Psoas muscle (tissue), 8 donors: ENCODE measurements at places on chromosomes 16 and 17. TPM values are rescaled to one million over a fixed set of nuclear protein-coding genes. Genes with fewer than 3 reads are reported as not detected.

- H3K36me3 ChIP-seq: no peaks in the 10 kb centered on the region
- no peak overlapping the region for H3K27ac ChIP-seq
- H3K4me3 ChIP-seq: no peak overlapping the region
- H3K27me3 ChIP-seq: no peaks in the 10 kb centered on the region
Measured at GRCh38 chr17:49379926-49380325, 17.9 kb upstream of the ZNF652 start.

DNA sequence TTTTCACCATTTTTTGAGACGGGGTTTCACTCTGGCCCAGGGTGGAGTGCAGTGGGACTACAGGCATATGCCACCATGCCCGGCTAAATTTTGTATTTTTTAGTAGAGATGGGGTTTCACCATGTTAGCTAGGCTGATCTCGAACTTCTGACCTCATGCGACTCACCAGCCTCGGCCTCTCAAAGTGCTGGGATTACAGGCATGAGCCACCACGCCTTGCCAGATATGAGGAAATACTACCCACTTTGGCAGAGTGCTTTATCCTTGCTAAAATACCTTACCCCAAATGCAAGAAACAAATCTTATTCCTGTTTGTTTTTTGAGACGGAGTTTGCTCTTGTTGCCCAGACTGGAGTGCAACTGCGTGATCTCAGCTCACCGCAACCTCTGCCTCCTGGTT, 62.9 kb upstream of the MGAT5B start:
- no peak overlapping the region for H3K4me3 ChIP-seq
- no peaks in the 10 kb centered on the region for H3K27me3 ChIP-seq
- no peaks in the 10 kb centered on the region for H3K36me3 ChIP-seq
- H3K27ac ChIP-seq: no peak overlapping the region
- DNase-seq: no peak

DNA sequence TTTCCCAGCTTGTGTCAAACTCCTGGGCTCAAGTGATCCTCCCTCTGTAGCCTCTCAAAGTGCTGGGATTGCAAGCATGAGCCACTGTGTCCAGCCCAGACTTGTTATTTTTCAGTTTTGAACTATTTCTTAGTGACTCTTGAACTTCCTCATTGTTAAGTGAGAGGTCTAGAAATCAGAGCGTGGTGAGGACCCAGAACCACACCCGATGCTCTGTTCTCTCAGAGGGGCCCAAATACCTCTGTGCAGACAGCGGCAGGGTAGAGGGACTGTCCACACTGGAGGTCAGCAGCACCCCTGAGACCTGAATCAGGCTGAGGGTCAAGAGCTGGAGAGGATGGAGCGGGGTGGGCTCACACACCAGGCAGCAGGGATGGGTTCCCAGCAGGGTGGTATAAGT, 47.7 kb upstream of the MEAK7 start:
- no peak for DNase-seq
- H3K27ac ChIP-seq: no peak overlapping the region
- peaks cover 18% of the 10 kb centered on the region for H3K27me3 ChIP-seq
- H3K4me1 ChIP-seq: no peaks in the 10 kb centered on the region
- H3K4me3 ChIP-seq: no peak overlapping the region

DNA sequence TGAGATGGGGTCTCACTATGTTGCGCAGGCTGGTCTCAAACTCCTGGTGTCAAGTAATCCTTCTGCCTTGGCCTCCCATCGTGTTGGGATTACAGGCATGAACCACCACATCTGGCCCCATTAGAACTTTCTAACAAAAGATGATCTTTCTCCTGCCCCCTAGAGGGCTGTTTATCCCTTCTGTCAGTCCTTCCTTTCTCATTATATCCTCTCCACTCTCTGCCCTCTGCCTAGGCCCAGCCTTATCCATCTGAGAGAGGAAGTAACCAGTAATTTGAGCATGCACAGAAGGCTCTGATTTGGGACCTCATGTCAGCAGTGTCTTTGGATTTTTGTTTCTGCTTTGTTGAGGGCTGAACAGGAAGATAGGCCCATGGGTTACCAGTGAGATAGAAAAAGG, 4.4 kb upstream of the DHX40 start:
- H3K36me3 ChIP-seq: no peaks in the 10 kb centered on the region
- no peak overlapping the region for H3K4me3 ChIP-seq
- H3K27ac ChIP-seq: no peak overlapping the region
- no peak for DNase-seq
- H3K4me1 ChIP-seq: no peaks in the 10 kb centered on the region

DNA sequence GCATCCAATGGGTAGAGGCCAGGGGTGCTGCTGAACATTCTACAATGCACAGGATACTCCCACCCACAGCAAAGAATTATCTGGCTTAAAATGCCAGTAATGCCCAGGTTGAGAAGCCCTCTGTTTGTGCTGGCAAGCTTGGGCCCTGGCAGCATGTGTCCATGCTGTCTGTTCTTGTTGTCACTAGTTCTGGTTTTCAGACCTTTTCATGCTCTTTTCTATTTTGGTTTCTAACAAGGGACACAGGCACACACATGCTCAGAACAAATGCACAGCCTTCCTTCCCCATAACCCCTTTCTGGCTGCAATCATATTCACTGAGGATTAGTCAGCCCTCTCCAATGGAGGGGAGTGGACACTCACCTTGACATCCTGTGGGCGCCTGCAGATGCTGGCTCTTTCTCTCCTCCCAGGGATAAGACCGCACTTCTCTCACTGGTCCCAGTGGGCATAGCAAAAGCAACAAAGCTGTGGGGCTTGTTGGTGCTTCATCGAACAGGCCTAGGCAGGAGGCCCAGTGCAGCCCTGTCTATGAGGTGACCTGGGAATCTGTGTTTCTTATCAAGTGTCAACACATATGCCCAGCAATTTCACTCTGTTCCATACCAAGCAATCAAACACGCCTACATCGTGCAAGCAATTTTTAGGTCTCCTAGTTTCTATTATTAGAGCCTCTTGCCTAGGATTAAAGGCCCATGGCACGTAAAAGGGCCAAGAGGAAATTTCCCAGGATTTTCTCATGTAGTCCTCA, 271.1 kb upstream of the CCL2 start:
- DNase-seq: no peak
- no peaks in the 10 kb centered on the region for H3K36me3 ChIP-seq
- H3K4me3 ChIP-seq: no peak overlapping the region
- H3K4me1 ChIP-seq: no peaks in the 10 kb centered on the region
- no peaks in the 10 kb centered on the region for H3K27me3 ChIP-seq

- H3K4me3 ChIP-seq: peak overlapping the region; percentile 72
- peaks cover under 1% of the 10 kb centered on the region for H3K4me1 ChIP-seq
- no peak overlapping the region for H3K27ac ChIP-seq
Measured at GRCh38 chr16:1537763-1538289, 4.4 kb downstream of the TMEM204 start.

DNA sequence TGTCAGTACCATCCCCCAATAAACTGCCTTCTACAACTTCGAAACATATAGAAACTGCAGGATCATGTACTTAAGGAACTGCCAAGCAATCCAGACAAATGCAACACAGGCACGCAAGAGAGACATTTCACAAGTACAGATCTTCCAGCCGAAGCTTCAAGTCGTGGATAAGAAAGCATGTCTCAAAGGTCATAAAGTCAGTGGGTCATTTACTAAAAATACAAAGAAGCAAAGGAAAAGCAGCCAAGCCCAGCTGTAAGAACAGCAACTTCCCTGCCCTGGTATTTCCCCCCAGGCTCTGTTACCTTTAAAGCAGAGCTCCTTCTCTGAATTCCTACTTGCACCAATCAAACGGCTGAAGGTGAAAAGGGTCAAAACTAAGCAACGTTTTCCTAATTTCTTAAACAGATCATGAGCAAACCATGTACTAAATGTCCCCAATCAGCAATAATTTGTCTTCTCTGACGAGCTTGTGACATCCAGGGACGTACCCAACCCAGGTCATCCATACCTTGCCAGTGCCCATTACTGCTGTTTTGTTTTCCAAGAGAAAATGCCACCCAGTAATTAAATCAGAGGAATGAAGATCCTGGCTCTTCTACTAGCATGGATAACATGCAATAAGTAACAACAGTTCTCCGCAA, 1.7 kb downstream of the AKTIP start:
- no peaks in the 10 kb centered on the region for H3K36me3 ChIP-seq
- H3K4me3 ChIP-seq: peak overlapping the region; percentile 87
- peaks cover 24% of the 10 kb centered on the region for H3K4me1 ChIP-seq
- H3K27me3 ChIP-seq: no peaks in the 10 kb centered on the region

- peak overlapping the region; percentile 92 for H3K4me3 ChIP-seq
- no peaks in the 10 kb centered on the region for H3K27me3 ChIP-seq
- DNase-seq: peak; percentile 90
- peaks cover 10% of the 10 kb centered on the region for H3K4me1 ChIP-seq
Measured at GRCh38 chr17:42554250-42555121, 1.8 kb downstream of the HSD17B1 start.

- no peak overlapping the region for H3K4me3 ChIP-seq
- no peaks in the 10 kb centered on the region for H3K4me1 ChIP-seq
- peaks cover 2% of the 10 kb centered on the region for H3K27me3 ChIP-seq
Measured at GRCh38 chr17:49452661-49453060, 38.0 kb upstream of the PHB1 start.

DNA sequence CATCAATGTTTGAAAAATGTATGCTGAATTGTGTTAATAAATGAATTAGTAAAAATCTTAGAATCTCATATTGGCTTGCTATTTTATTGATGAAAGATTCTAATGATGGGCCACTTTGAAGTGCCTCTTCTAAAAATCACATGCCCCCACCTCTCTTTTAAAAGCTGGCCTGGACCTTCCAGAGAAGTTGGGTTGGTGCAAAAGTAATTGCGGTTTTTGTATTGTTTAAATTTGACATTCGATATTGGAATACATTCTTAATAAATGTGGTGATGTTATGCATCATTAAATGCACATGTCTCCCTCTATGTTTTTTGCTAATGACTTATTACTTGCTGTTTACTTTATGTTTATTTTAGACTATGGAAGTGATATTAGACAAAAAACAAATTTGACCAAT, 314.6 kb upstream of the C16orf82 start:
- no peaks in the 10 kb centered on the region for H3K27me3 ChIP-seq
- DNase-seq: no peak
- no peaks in the 10 kb centered on the region for H3K4me1 ChIP-seq
- no peak overlapping the region for H3K27ac ChIP-seq

DNA sequence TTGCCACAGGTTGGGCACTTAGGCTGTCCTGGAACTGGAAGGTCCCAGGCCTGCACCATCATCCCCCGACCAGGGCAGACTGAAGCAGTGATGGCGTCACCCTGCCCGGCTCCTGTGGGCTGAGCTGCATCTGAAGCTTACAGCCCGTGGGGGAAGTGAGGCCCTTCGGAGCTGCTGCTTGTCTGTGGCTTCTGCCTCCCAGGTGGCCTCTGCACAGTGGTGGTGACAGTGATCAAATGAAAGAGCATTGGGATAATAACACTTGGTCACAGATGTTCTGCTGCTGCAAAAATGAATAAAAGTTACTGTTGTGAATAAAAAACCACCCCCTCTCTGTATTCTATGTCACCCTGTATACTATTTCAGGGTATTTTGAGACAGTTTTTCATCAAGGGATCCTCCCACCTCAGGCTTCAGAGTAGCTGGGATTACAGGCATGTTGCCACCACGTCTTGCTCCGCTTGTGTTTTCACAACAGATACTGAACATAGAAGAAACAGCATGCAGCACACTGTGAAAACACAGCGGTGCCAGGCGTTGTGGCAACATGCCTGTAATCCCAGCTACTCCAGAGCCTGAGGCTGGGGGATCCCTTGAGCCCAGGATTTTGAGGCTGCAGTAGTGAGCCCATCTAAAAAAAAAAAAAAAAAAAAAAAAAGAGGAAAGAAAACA, 165.0 kb downstream of the LGALS9B start:
- no peaks in the 10 kb centered on the region for H3K36me3 ChIP-seq
- no peaks in the 10 kb centered on the region for H3K4me1 ChIP-seq
- H3K27ac ChIP-seq: no peak overlapping the region
- H3K4me3 ChIP-seq: no peak overlapping the region

DNA sequence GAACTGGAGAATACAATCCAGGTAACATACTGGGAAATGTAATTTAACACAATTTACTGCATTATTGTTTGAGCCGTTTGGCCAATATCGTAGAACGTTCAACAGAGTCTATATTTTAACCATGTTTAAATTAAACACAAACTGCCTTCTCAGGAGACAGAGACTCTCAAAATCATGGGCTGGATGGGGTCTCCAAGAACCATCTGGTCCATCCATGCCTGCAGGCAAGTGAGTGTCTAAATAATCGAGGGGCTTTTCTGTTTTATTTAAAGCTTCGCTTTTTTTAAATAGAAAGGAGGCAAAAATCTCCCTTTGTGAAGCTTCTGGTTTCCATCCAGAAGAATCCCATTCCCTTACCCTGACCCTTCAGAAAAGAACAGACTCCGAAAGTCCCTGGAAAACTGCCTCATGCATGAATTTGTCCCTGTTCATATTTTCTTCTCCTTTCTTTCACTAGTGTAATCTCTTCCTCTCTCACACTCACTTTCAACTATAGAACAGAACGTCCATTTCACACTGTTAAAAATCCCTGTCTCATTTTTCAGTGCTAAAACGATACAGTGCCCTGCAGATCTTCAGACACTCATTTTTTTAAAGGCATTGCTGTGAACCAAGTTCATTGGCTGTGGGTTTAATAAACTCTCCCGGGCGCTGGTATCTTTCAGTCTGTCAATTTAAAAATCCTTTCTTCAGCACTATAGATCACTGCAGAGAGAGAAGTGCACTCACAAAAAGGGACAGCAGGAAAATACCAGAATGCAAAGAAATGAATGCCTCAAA, 111.4 kb upstream of the TOM1L1 start:
- no peaks in the 10 kb centered on the region for H3K4me1 ChIP-seq
- H3K27ac ChIP-seq: no peak overlapping the region
- no peak overlapping the region for H3K4me3 ChIP-seq
- DNase-seq: no peak
- H3K27me3 ChIP-seq: no peaks in the 10 kb centered on the region
- no peaks in the 10 kb centered on the region for H3K36me3 ChIP-seq

DNA sequence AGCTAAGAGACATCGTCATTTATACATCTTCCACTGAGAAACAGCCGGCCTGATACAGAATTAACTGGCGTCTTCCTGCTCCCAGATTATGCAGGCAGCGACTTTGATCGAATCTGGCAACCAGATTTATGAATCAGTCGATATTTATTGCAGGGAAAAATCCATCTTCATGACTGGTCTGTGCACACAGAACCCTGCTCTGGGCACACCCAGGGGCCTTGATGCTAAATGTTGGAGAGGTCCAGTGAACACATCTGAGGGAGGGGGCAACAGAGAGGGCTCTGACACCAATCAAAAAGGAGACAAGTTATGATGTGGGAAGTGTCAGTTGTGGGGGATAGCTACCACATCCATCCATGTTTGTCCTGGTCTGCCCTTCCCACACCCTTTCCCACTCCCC, 102.9 kb downstream of the TMEM132E start:
- H3K27me3 ChIP-seq: peaks cover 3% of the 10 kb centered on the region
- H3K4me1 ChIP-seq: no peaks in the 10 kb centered on the region

TMC8 gene
- total RNA-seq: 2.8 TPM

CMTM1 gene
- total RNA-seq: 0.76 TPM

CCL3 gene
- total RNA-seq: not detected

SLC12A4 gene
- total RNA-seq: 37.9 TPM

CCDC40 gene
- total RNA-seq: 1.9 TPM

NKD1 gene
- 0.36 TPM for total RNA-seq

GGT6 gene
- not detected for total RNA-seq

CFDP1 gene
- 17.3 TPM for total RNA-seq
